Osteoblast (primary cell): ENCODE measurements at places on chromosomes 4 and X. TPM values are rescaled to one million over a fixed set of nuclear protein-coding genes. Genes with fewer than 3 reads are reported as not detected.
A peak's percentile ranks its signal among the peaks of the same experiment; 100 is the strongest.

- no peak for DNase-seq
Measured at GRCh38 chrX:10054396-10054795, 87.2 kb downstream of the CLDN34 start.

DNA sequence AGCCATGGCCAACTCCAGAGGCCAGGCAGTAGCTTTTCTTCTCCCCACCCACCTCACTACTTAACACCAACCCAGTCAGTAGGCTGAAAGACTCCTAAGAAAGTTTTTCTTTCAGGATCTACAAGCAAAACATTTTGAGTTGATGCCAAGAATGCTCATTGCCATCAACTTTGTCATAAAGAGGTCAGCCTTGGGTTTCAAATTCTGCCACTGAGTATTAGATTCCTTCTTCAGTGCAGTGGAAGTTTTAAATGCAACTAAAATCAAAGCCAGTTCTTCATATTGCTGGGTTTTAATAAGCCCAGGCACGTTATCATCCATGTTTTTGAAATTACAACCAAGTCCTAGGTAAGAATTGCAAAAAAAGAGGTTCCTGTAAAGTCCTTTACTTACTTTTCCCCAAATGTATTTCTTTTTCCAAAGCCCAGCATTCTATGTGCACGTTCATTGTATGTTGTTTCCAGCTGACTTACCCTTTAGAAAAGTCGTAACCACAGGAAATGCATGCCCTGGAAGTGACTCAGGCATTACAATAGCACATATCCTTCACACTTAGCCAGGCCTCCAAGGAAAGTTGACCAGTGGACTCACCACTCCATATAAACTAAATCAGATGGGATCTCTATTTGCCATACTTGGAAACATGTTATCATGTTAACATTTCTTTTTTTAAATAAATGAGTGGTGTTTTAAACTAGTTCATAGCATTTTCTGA is 229.9 kb downstream of the SOX3 start:
- no peak for DNase-seq

GRCh38 chrX:118976599-118977340 is 2.4 kb downstream of the LONRF3 start:
- DNase-seq = peak; percentile 79

- DNase-seq = no peak
Measured at GRCh38 chr4:138639018-138639741, 376.4 kb upstream of the NOCT start.

DNA sequence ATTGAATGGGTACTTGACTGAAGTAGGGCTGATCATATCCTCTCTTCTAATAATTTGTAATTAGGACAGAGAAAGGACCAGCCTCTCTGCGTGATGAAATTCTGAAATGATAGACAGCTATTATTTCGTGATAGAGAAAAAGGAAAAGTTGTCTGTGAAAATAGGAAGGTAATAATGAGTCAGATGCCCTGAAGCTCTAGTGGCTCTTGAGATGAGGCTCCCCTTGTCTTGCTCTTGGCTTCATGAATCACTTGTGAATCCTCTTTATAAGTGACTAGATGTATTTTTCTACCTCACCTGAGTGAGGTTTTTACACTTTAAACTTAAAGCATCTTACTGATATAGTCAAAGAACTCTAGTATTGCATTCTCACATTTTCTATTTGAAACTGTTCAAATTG is 888.9 kb downstream of the PCDH18 start:
- no peak for DNase-seq

DNA sequence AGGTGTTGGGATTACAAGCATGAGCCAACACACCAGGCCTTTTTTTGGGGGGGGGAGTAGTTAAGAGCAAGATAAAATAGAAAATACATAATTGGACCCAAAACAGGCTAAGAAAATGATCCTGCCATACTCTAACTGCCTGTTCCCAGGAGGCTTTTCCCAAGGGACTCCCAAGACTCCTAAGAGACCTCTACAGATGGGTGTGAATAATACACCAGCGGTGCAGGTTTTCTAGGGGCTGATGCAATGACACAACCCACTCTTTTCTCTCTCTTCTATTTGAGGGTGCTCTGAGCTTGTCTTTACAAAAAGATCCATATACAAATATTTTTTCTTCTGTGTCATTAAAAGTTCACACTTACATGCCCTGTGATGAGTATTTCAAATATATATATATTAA is 116.9 kb downstream of the RASL11B start:
- no peak for DNase-seq

- peak; percentile 77 for DNase-seq
Measured at GRCh38 chrX:15269618-15270521, at the start of gene ASB9. TSS of gene ASB9 (minus strand) at chrX:15270083. CDS start at chrX:15269874, 209 bp downstream.

DNA sequence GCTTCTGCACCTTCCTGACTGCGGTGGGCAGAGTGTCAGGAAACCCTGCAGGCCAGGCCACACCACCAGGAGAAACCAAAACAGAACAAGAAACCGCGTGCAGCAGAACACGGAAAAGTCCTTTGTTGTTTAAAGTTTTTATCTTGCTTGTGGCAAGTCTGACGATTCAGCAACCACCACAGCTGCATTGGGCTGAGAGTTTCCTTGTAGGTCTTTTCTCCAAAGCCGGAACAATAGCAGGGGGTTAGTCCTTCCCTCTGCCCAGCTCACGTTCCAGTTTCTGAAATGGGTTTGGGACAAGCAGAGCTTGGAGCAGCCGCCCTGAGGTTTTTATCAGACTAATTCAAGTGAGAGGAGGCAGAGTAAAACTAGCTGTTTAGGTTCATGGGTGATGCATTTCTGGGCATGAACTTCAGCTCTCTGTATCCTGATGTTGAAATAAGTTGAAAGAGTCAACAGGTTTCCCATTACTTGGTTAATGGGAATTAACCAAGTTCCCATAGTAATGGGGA is 216.9 kb downstream of the PTTG2 start:
- no peak for DNase-seq

- DNase-seq = no peak
Measured at GRCh38 chrX:75957107-75957610, 172.1 kb upstream of the MAGEE2 start.

DNA sequence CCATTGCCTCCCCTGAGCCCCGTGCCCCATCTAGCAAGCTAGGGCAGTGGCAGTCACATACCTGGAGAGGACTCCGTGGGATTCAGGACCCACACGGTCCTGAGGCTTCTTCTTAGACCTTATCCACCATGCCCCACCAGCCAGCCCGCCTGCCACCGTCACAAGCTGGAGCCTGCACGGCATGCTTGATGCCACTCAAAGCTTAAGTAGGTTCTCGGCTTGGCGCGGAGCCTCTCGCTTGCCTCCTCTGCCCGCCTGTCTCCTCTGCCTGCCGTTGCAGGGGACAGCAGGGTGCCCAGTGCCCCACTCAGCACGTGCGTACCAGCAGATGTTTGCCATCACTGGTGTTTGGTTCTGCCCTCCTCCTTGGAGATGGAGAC is 14.1 kb downstream of the PSAPL1 start:
- DNase-seq = no peak

DNA sequence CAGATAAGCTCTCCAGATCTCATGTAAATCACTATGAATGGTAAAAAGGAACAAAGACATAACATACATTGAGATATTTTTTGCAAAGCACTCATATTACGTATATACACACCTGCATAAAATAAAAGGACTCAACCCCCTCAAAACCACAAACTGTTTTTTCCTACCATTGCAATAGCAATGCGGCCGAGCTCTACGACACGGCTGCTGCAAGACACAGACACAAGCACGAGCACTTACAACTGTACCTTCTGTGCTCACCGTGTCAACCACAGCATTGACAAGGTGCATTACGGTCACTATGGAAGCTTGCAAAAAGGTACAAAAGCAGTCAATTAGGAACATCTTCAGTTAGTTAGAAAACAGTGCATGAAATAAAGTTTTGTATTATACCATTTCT is 37.1 kb upstream of the MTNR1A start:
- DNase-seq = no peak

DNA sequence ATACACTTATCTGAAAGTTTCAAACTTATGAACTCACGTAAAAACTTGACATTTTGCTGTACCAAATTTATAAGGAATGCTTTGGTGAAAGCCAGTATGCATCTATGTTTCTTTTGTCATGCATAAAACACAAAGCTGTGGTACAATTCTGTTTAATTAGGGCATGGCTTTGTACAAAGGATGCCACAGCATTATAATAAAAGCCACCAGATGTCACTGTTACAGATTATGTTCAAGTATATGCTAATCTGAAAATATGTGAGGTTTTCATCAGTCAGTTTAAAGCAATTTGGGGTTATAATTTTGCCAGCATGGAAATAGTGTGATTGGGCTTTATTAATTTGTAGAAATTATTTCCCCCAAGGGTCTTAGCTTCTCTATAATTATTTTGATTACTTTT is 69.0 kb downstream of the ATOH1 start:
- DNase-seq = peak; percentile 22

DNA sequence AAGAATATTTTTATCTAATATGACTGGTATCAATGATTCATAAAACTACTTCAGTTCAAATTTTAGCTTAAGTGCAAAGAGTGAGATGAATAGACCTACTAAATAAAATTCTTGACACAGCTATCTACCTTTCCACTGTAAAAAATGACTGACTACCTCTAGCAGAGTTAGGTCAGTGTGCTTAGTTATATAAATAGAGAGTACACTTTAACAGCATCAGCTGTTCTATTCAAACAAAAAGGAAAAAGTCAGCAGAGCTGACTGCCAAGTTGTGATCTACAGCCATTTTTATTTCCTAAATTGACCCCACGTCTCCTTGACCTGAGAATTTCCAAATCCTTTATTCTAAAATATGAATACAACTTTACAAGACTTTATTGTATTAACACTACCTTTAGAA is 262.4 kb downstream of the CAMK2D start:
- no peak for DNase-seq

DNA sequence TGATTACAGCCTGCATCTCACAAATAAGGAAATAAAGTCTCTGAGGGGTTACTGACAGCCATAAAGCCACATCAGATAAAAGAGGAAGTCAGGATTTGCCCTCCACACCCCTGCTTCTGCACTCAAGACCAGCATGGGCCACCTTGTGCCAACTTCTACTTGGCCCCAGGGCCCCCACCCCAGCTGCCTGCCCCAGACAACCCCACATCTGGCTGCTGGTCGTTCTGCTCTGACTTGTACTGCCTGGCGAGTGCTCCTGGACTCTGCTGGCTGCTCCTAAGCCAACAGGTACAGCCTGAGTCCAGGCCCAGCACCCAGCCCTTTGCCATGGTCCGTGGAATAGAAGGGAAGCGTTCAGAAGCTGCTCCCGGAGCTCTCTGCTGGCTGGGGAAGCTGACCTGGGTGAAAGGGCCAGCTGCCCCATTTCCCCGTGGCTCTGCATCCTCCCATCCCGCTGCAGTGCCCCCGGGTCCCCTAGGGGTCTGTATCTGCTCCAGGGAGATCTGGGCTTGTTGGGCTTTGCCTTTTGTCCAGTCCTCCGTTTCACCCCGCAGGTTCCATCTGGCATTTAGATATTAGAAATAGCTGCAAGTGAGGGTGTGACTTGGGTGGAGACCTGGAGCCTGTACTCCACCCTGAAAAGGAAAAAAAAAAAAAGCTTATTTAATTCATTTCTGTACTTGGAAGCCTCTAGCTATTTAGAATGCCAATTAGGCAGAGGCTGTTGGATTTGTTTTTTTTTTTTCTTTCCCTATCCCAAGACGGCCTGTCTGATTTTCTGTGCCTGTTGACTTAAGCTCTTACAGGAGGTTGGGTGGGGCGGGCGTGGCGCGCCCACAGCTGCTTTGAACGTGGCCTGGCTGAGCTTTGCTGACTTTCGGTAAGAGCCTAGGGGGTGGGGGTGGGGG is 194.7 kb downstream of the PTTG2 start:
- no peak for DNase-seq

DNA sequence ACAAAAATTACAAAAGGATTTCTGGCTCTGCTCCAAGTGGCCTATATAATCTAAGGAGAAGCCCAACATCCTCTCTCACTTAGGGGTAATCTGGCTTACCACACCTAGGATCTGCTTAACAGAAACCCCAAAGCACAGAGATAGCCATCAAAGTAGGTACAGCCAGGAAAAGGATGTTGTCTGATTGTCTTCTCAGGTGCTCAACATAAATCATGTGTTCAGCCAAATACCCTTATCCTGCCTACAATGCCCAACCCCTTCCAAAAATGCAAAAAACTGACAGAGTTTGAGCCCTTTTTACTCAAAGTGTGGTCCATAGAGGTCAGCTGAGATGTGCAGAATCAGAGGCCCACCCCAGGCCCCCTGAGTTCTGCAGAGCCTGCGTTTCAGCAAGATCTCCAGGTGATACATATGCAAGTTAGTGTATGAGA is 53.9 kb downstream of the PPM1K start:
- DNase-seq = no peak

DNA sequence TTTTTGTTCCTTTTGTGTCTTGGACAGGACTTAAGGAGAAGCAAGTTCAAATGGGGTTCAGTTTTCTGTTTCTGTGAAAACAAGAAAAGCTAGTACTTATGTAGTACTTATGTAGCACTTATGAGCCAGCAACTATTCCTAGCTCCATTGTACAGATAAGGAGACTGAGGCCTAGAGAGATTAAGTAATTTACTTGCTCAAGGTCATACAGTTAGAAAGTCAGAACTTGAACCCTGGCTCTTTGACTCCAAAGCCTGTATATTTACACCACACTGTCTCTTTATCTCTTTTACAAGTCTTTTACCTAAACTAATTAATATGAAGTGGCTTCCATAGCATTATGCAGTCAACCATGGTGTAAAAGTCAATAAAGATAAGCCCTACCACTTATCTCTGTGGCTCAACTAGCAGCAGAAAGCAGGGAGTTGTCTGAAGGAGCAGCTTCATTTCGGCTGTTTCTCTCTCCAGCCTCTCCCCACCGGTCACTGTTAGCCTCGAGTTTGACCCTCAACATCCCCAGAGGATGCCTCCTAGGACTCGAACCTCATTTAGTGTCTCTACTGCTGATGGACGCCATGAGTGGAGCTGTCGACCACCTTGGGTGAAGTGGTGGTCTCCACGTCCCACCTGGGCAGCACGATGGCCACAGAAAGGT is 209.9 kb downstream of the SHROOM3 start:
- DNase-seq = no peak

GRCh38 chr4:119244832-119245231 is 32.3 kb downstream of the USP53 start:
- no peak for DNase-seq

DNA sequence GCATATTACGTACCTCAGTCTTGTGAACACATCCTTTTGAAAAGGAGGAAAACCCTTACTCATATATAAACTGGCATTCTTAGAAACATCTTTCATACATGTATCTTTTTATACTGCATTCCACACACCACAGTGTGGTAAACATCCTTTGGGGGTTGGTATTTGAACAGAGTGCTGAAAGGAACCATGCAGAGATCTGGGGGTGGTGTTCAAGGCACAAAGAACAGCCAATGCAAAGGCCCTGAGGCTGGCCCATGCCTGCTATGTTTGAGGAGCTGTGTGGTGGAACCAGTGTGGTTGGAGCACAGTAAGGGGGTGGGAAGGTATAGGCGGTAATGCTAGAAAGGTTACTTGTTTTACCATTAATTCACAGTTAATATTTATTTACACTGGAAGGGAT is 2.0 kb downstream of the ELK1 start:
- no peak for DNase-seq

Gene RWDD4
- total RNA-seq = 19.9 and 25.9 TPM in 2 replicates

Gene AADAT
- 4.0 and 6.5 TPM in 2 replicates for total RNA-seq

Gene UNC5C
- total RNA-seq = 9.0 and 13.6 TPM in 2 replicates

Gene STK26
- 9.4 and 10.9 TPM in 2 replicates for total RNA-seq

Gene DMP1
- not detected in 2 replicates for total RNA-seq

Gene GAGE12H
- total RNA-seq = not detected in 2 replicates

Gene MMRN1
- total RNA-seq = not detected in 2 replicates

Gene PDGFC
- total RNA-seq = 145 and 147 TPM in 2 replicates

Gene JCHAIN
- total RNA-seq = 2.2 and 2.9 TPM in 2 replicates

Gene ZAR1
- not detected in 2 replicates for total RNA-seq
